ENCODE measurements at places on chromosomes 3 and 15.

GRCh38 chr15:42427429-42428223 is 63.3 kb downstream of the ZNF106 start:
- DNase-seq = no peak

- DNase-seq = no peak
These were observed 51.4 kb upstream of the RNF7 start for GRCh38 chr3:141686466-141687291.

GRCh38 chr3:150132101-150132749 is 161.5 kb upstream of the PFN2 start:
- DNase-seq = no peak

DNA sequence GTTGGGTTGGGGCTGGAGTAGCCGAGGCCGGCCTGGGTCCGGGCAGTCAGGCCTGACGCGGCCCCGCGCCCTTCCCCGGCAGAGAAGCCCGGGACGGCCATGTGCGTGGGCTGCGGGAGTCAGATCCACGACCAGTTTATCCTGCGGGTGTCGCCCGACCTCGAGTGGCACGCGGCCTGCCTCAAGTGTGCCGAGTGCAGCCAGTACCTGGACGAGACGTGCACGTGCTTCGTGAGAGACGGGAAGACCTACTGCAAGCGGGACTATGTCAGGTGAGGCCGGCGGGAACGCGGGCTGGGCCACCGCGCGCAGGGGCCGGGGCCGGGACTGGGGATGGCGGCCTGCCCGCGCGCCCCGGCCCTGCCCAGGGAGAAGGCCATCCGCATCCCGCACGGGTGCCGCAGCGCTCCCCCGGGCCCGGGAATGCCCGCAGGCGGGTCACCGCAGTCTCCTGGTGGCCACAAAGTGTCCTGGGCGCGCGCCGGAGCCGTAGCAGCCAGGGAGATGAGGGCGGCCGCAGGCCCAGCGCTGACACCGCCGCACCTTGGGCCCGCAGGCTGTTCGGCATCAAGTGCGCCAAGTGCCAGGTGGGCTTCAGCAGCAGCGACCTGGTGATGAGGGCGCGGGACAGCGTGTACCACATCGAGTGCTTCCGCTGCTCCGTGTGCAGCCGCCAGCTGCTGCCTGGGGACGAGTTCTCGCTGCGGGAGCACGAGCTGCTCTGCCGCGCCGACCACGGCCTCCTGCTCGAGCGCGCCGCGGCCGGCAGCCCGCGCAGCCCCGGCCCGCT is 1.3 kb downstream of the ISL2 start:
- no peak for DNase-seq

DNA sequence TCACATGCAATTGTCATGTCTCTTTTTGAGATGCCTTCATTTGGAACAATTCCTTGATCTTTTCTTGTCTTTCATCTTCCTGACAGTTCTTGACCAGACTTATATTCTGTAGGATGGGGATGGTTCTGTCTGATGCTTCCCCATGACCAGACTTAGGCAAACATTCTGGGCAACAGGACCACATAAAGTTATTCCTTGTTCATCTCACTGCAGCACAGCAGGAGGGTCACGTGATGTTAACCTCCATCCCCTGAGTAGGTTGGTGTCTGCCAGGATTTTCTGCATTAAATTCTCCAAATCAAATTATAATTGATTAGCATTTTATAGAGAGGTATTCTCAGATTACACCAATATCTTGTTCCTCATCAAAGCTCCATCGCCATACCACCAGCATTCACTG is 7.8 kb downstream of the DLEC1 start:
- DNase-seq = no peak

DNA sequence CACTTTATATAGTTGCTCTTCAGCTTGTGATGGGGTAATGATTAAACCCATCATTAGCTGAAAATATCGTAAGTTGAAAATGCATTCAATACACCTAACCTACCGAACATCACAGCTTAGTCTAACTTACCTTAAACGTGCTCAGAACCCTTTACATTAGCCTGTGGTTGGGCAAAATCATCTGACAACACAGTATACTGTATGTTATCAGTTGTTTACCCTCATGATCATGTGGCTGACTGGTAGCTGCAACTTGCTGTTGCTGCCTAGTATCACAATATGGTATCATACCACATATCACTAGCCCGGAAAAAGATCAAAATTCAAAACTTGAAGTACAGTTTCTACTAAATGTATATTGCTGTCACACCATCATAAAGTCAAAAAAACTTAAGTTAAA is 9.5 kb downstream of the ZNF280D start:
- no peak for DNase-seq

DNA sequence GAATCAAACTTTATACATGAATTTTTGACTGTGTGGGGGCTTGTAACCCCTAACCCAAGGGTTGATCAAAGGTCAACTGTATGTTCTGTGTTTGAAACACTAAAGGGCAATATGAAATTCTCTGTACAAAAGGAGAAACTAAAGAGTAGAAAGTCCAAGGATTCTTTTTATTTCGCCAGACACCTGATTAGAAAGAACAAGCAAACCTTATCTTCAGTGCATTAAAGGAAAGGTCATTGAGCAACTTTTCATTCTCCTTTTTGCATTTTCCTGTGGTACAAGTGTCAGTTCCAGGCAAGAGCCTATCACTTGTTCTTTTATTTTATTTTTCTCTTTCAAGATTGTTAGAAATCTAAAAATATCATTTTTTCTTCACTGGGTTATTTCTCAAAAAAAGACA is 430.1 kb upstream of the EPHA3 start:
- DNase-seq = no peak

DNA sequence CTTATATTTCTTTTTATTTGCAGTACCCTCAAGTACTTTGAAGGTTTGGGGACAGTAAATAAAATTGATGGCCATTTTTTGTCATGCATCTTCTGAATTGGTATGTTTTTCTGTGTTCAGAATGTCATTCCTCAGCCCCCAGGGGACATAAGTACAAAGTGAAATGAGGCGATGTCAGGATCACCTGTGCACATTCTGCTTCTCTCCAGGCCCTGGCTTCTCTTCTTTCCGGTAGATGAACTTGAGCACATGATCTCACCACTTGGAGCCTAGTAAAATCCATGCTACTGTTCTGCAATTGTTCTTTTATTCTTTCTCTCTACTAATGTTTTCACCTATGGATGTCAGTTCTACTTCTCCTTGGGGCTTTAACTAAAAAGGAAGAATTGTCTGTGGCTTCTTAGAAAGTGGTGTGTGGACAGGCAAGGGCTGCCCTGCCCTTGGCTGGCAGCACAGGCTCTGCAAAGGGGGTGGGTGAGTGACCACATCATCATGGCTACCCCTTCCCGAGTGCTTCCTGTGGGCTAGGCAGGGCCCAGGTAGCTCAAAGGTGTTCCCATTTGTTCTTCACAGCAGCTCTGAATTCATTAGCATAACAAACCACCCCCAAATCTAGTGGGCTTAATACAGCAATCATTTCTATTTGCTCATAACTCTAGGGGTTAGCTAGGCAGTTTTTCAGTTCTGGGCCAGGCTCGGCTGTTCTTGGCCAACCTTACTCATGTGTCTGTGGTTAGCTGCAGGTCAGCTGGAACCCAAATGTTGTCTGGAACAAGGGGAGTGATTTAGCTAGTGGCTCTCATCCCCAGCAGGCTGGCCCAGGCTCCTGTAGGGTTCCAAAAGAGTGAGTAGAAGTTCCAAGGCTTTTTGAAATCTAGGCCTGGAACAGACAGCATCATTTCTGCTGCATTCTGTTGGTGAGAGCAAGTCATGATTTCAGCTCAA is 154.0 kb upstream of the CTDSPL start:
- DNase-seq = no peak

DNA sequence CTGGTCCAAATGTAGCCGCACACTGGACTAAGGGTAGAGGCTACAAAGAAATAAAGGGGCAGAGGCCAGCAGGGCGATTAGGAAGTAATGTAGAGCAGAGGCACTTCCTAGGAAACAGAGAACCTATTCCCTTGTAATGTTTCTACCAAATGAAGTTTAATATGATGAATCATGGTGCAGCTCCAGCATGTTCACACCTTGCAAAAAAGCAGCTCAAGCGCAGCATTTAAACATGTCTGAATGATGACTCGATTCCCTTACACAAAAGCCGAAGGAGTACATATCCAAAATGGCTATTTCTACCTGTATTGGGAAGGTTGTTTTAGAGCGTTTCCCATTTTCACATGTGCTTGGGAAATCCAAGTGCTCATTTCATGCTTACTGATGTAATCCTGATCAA is 204.8 kb downstream of the MECOM start:
- no peak for DNase-seq

DNA sequence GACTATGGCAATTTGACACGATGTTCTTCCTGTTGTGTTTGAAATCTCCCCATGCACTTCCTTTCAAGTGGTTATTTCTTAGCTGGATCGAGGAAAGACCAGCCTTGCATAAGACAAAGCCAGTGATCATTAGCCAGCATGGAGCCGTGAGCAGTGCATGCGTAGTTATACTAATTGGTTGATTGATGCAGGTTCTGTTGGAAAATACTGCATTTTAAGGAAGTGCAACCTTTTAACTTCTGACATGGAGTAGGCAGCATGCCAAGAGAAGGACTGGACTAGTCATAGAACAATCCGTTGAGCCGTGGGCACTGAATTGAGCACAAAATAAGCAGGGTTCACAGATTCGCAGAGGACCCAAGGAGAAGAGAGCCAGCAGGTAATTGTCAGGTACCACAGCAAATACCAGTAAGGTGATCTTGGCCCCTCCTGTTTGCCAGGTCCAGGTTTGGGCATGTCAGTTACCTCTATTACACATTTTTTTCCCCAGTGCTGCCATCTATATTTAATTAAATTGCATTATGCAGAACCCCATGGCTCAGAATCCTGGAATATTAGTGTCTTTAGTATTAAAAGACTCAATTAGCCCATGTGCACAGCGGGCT is 29.0 kb upstream of the BCL6 start:
- DNase-seq = no peak

GRCh38 chr15:60539016-60539415 is 60.1 kb upstream of the ICE2 start:
- no peak for DNase-seq

- DNase-seq = no peak
These were observed 46.8 kb downstream of the NME9 start for GRCh38 chr3:138282836-138283235.

GRCh38 chr3:114674036-114674435 is 380.2 kb downstream of the TIGIT start:
- no peak for DNase-seq
